ENCODE measurements at places on chromosomes 2 and 18. TPM values are rescaled to one million over a fixed set of nuclear protein-coding genes. Genes with fewer than 3 reads are reported as not detected.

Gene CRYBA2
- total RNA-seq = not detected

Gene VWA3B
- total RNA-seq = not detected

Gene REG1A
- total RNA-seq = not detected

Gene NCKAP5
- total RNA-seq = not detected

Gene SERPINB4
- not detected for total RNA-seq

Gene TSPYL6
- not detected for total RNA-seq

Gene CCDC102B
- total RNA-seq = 1.2 TPM

DNA sequence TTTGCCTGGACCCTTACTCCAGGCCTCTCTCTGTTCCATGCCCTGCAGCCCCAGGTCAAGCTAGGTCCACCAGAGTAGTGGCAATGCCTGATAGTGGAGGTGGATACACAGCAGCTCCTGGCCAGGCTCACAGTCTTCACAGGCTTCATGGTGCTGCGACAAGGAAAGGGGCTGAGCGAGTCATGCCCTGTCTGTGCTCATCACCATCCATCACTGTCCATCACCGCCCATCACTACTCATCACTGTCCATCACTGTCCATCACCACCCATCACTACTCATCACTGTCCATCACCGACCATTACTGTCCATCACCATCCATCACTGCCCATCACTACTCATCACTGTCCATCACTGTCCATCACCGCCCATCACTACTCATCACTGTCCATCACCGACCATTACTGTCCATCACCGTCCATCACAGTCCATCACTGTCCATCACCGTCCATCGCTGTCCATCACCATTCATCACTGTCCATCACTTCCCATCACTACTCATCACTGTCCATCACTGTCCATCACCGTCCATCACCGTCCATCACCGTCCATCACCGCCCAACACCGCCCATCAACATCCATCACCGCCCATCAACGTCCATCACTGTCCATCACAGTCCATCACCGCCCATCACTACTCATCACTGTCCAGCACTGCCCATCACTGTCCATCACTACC is 57.1 kb upstream of the OTOS start:
- no peak for DNase-seq

GRCh38 chr2:203808046-203808750 is 59.4 kb upstream of the CTLA4 start:
- no peak for DNase-seq

- no peak for DNase-seq
Observed at GRCh38 chr2:27756544-27757498, 14.7 kb upstream of the MRPL33 start.

DNA sequence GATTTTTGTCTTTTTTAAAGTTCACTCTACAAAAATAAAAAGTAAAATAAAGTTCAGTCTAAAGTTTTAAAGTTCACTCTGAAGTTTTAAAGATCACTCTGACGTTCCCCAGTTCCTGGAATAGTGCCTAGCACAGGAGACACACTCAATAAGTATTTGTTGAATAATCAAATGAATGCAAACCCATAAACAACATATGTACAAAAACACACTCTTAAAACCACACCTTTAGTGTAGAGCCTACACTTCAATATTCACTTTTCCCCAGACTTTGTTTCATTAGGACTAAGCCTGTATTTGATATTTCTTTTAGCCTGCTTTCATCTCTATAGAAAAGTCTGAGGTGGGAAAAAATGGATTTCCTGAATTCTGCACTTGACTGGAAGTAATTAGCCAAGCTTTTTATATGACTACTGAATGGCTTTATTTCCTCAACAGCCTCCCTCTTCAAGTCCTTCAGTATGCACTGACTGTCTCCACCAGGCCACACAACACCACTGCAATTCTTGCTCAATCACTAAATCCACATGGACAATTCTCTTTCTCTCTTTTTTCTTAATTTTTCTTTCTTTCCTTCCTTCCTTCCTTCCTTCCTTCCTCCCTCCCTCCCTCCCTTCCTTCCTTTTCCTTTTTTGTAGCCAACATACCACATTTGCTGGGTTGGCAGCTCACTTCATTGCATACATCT is 104.6 kb downstream of the SS18 start:
- DNase-seq = no peak

GRCh38 chr2:88626171-88627054 is 851 bp downstream of the EIF2AK3 start:
- peak; percentile 70 for DNase-seq

- no peak for DNase-seq
Observed at GRCh38 chr2:101770726-101771125, 73.2 kb downstream of the MAP4K4 start.

DNA sequence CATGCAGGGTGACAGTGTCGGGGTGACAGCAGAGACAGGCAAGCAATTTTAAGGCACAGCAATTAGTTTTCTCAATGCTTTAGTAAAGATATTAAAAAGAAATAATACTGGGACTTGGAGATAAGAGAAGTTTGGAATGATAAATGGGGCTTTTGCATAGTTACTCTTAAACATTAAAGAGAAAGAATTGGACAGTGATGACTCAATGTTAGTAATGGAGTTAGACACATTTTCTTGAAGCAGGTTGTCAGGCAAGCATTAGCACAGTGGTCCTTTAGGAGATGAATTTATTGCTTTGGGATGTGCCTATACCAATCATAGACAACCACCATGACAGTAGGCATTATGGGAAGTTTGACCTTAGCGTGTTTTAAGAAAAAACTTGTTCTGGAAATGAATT is 228.3 kb upstream of the RAB12 start:
- DNase-seq = no peak

GRCh38 chr2:128187032-128187654 is 96.1 kb downstream of the UGGT1 start:
- DNase-seq = no peak

DNA sequence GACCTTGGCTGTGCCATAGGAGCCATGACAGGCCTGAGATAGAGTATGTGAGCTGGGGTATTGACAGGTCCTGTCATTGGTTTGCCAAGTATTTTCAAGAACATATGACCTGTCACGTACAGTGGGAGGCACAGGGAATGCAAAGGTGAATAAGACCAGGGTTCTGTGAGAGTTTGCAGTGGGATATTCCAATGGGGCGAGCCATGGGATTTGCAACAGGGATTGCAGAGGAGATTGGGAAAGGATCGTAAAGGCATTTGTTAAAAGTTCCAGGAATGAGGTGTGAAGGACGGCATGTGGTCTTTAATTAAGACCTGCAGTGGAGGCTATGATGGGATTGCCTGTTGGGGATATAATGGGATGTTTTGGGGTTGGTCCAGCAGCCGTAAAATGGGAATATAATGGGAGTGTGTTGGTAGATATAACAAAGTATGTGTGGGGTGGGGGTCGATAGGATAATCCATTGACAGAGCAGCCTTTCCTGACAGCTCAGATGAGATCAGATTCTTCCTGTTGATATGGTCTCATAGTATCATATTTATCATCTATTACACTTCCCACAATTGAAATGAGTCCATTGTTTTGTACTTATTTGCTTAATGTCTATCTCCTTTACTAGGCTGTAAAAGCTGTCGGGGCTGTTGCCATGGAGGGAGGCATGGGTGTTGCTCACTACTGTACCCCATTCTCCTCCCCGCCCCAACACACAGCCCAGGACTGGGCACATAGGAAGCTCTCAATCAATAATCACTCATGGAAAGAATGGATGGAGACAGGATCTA is 38.1 kb downstream of the PKDCC start:
- DNase-seq = no peak

DNA sequence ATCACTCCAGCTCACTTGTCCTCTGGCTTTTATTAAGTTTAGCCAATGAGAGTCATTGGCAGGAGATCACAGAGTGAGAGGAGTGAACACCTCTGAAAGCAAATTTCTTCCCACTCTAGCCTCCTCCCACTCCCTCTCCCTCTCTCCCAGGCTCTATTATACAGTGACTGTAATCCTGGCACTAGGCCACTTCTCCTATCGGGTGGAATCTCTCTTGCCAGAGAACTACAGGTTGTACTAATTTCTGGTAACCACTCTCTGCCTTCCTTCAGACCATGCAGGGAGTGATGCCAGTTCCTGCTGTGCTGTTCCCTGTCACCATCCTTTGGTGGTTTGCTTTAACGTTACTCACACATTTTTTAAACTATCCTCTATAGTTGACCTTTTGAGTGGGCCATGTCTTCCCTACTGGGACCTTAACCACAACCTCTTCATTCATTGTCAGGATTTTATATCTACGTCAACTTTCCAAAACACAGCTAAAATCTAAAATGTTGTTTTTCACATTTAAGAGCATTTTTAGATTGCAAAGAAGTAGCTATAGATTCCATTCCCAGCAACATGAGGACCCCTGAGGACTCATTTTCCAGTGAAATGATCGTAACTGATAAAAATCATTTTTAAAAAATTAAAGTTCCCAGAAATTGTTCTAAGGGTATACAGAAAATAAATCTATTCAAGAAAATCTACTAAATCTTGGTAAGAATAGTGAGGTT is 217.1 kb downstream of the MREG start:
- no peak for DNase-seq

- DNase-seq = no peak
Observed at GRCh38 chr18:61569176-61569892, 236.1 kb downstream of the CDH20 start.

DNA sequence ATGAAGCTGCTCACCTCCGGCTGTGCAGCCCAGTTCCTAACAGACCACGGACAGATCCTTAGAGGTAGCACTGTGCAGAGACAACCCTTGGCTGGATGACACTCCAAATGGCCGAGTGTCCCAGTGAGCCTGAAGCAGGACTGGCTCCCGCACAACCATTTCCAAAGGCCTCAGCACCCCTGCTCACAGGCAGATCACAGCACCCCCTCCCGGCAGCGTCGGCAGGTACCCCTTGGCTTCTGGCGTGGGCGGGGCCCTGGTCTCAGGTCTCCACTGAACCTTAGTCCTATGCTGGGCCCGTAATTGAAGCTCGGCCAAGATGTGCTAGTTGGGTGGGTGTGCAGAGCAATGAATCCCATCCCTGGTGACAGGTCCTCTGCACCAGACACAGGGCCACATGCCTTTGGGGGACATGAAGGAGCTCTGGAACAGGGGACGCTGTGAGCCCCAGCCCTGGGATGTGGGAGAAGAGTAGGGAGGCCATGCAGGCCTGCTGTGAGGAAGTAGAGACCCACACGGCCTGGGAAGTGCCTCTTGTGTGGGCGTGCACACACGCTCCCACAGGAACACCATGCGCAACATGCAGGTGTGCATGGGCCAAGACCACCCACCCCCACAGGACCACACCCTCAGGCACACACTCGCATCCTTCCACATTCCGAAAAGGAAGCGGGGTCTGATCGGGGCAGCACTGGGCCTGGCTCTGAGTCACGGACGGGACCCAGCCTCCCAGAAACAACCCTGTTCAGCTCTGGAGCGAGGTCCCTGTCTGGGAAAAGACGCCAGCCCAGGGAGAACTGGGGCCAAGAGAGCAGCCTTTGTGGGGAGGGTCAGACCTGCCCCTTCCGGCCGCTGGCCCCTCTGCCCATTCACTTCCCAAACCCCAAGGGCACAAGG is 2.8 kb downstream of the DUSP2 start:
- DNase-seq = peak; percentile 60

GRCh38 chr2:129907256-129907998 is 72.0 kb upstream of the RAB6C start:
- no peak for DNase-seq

DNA sequence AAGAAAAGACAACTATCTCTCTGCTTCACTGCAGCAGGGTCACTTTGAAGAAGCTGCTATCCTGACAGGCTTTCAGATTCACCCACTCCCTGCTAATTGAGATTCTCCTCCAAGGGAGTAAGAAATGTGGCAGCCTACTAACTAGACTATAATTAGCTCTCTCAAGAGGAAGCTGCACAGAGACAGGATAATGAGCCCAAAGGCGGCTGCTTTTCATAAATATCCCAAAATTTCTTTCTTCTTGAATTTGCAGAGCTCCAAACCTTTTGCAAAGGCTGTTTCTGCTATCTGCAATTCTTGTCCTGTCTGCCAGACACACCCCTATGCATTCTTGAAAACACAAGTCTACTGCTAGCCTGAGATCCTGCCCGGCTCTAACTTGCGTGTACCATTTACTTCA is 54.0 kb upstream of the RNU4ATAC start:
- DNase-seq = no peak

DNA sequence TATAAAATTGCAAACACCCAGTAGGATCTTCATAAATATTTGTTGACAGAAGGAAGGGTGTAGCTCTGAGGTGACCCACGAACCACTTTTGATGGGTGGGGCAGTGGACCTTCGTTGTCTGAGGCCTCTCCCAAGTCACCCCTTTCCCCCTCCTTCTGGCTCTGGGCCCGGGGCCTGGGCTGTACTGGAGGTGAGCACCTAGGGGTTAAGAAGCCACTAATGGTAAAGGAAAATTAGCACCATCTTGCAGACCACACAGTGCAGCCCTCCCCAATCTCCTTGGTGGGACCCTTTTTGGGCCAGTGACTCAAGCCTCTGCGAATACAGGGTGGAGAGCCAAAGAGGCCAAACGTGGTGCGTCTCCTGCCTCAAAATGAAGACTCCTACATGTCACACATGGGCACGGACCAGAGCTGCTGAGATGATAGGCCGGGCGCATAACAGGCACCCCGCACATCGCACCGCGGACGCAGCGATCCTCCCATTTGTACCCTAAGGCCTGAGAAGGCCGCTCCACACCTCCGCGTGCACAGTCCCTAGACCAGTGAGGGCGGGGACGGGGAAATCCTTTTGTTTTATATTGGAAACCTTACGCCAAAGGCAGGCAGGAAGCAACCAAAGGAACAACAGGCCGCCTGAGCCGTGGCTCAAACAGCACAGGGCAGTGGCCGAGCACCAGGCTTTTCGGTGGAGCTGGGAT is 31.9 kb upstream of the ATP6V1B1 start:
- no peak for DNase-seq

- no peak for DNase-seq
Observed at GRCh38 chr2:240259924-240260529, 119.6 kb upstream of the OTOS start.

DNA sequence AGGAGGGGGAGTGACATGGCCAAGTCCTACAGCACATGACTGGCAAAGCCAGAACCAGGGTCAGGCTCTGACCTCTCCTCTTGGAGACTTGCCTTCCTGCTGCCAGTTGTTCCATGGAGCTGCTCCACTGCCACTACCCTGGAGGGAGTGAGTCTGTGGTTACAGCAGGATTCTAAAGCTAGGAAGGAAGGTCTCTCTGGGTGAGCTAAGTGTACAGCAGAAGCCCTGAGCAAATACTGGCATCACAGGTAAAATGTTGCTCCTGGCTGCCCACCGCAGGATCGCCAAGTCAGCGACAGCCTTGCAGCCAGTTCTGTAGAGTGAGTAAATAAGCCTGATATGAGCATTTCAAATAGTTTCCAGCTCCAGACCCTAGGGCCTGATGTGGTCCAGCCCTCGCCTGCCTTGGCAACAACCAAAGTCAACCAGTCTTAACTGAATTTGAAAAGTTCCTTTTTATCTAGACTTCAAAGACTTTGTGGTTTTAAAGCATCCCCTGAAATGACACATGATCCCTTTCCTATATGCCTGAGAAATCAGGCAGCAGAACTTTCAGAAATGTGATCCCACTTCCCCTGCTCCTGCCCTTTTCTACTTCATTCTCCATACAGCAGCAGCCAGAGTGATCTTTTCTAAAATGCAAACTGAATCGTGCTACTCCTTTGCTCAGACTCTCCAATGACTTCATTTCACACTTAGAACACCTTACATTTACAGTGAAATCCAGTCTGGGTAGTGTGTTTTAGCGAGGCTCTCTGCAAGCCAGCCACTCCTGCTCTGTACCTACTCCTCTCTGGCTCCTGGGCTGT is 114.3 kb downstream of the MGAT5 start:
- DNase-seq = no peak

- no peak for DNase-seq
Observed at GRCh38 chr18:69444221-69444620, 43.5 kb downstream of the DOK6 start.

All from activated CD4-positive, alpha-beta memory T cell treated with anti-CD3 and anti-CD28 coated beads, Interleukin-2, amount 10 ng/mL, durations not matched to agents 7 days and 5 days (primary cell).